ENCODE measurements at places on chromosomes 3 and 15.

GRCh38 chr15:62588938-62589670 is 424.0 kb upstream of the C2CD4B start:
- no peak for DNase-seq

GRCh38 chr15:99009741-99010330 is 2.2 kb upstream of the PGPEP1L start:
- DNase-seq, result no peak

- no peak for DNase-seq
Measured at GRCh38 chr15:77685082-77685815, 52.5 kb upstream of the LINGO1 start.

- DNase-seq, result no peak
Measured at GRCh38 chr15:55894399-55894965, 98.9 kb downstream of the NEDD4 start.

DNA sequence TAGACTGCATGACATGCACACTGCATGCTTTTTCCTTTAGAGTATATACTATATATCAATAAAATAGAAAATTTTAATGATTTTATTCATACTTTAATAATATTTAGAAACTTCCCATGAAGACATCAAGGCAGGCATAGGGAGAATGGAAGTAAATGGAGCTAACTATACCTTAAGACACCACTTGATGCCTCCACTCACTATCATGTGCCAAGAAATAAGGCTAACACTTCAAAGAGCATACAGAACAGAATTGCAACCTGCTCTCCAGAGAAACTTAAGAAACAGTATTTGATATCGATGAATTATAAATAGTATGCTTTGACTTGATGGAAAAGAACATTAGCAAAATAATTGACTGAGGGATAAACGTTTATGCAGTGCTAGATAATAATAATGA is 192.6 kb upstream of the MBNL1 start:
- no peak for DNase-seq

Measured in hematopoietic multipotent progenitor cell treated with erythropoietin and hydrocortisone succinate and interleukin-3 and kit ligand, for 15 days (in vitro differentiated cells).